Sciatic nerve (tissue), 2 donors: ENCODE measurements at places on chromosomes 1 and 21. TPM values are rescaled to one million over a fixed set of nuclear protein-coding genes. Genes with fewer than 3 reads are reported as not detected.

IER5 gene
- 10.9 TPM for total RNA-seq

DNA sequence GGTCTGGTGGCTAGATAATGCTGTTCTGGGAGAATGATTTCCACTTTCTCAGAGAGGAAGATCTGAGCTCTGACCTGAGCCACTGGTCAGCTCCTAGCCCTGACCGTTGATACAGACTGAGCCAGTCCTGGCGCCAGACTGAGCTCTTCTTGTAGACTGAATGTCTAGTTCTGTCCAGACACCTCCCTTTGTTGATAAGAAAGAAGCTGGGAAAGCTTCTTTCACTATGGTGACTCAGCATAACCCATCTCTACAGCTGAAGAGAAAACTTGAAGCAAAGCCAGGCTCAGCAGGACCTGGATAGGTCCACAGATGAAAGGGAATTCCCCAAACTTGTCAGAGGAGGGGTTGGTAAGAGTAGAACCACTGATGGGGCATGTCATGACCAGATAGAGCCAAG is 9.9 kb upstream of the TRABD2B start:
- DNase-seq, result no peak

MAP3K6 gene
- total RNA-seq, result 88.4 TPM

DNA sequence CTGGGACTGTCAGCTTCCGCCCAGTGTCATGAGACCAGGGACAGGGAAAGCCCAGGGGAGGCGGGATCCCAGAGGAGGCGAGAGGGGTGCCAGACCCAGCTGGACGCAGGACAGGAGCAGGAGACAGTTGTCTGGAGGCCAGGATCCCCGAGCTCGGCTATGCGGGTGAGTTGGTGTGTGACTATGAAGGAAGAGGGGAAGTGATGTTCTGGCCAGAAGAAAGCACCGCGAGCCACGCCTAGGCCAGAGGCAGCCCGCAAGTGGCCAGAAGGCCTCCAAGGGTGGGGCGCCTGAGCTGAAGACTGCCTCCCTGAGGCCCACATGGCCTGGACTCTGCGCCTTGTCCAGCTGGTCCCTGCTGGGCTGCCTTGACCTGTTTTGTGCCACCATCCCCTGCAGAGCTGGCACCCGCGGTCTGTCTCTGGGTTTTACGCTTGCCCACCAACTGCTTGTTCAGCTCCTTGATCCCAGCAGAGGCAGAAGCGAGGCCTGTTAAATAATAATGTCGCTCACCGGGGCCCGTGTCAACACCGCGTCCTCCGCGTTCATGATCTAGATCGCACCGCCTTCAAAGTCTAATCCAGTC is 85.2 kb upstream of the ACTL8 start:
- no peak for DNase-seq

WNT3A gene
- not detected for total RNA-seq
